ENCODE measurements at places on chromosomes 6 and 20. TPM values are rescaled to one million over a fixed set of nuclear protein-coding genes. Genes with fewer than 3 reads are reported as not detected.

- no peak for DNase-seq
These were observed 14.0 kb upstream of the SLC17A5 start for GRCh38 chr6:73667798-73668197.

GRCh38 chr6:8131265-8131897 is 29.0 kb upstream of the EEF1E1 start:
- DNase-seq, result peak; percentile 53

DNA sequence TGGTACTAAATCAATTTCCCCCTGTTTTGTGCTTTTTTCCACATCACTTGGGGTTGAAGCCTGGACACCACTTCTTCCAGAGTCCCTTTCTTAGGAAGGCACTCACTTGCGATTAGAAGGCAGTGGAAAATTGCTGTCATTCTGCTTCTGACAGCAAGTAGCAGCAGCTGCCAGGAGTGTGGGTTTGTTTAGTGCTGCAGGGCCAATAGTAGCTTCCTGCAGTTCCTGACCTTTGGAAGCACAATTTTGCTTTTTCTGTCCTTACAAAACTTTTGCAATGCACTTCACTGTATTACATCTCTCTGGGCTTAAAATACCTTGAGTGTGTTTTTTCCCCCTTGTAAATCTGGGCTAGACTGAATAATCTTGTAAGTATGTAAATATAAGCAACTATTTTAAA is 12.5 kb upstream of the HLA-DRA start:
- no peak for DNase-seq

GRCh38 chr20:58026361-58026760 is 202.1 kb downstream of the ANKRD60 start:
- no peak for DNase-seq

- no peak for DNase-seq
These were observed 74.6 kb downstream of the SULF2 start for GRCh38 chr20:47710665-47711045.

DNA sequence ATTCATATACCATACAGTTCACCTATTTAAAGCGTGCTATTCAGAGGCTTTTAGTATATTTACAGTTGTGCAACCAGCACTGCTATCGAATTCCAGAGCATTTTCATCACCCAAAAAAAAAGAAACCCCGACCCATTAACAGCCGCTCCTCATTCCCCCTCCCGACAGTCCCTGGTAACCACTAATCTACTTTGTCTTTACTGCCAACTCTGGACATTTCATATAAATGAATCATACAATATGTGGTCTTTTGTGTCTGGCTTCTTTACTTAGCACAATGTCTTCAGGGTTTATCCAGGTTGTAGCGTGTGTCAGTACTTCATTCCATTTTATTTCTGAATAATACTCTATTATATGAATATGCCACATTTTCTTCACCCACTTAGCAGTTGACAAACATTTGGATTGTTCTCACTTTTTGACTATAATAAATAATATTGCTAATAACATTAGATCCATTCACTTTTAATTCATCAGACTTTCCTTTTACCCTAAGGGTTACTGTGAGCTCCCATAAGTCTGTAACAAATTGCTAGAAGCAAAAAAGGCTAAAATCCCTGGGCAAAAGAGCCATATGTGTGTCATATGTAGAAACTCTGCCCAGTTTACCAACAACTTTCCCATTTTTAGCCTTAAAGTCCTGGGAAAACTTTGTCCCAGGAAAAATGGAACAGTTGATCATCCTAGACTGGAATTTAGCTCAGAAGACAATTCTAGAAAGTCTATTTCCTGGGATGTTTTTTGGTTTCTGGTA is 23.2 kb upstream of the ROS1 start:
- DNase-seq, result peak; percentile 91

DNA sequence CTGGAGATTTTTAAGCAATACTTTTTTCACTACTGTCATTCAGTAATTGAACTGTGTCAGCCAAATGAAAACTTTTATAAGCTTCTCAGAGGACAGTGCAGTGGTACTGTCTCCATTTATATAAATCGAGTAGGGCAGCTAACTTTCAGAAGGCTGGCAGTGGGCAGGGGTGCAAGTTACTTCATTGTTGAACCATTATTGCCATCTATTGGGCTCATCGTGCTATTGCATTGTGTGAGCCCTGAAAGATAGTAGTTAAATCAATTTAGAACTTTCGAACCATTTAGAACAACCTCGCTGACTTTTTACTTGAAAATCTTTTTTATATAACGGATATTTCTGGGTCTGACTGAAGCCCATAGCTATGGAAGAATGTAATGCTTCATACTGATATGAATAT is 347.8 kb upstream of the PLCB4 start:
- peak; percentile 12 for DNase-seq

DNA sequence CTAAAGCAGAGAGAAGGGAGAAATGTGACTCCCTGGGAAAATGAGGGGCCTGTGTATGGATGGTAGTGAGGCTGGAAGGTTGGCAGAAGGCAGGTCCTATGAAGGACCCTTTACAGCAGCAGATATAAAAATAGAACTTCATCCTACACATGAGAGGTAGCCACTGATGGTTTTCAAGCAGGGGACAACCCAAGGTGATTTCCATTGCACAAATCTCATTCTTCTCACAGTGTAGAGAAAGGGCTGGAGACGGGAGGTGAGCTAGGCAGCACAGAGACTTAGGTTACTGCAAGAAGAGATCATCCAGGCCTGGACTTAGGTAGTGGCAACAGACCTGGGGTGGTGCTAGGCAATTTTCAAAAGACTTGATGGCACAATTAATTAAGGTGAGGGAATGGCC is 30.7 kb downstream of the TRAM2 start:
- no peak for DNase-seq

- DNase-seq, result no peak
These were observed 19.4 kb downstream of the GPX6 start for GRCh38 chr6:28496099-28496779.

DNA sequence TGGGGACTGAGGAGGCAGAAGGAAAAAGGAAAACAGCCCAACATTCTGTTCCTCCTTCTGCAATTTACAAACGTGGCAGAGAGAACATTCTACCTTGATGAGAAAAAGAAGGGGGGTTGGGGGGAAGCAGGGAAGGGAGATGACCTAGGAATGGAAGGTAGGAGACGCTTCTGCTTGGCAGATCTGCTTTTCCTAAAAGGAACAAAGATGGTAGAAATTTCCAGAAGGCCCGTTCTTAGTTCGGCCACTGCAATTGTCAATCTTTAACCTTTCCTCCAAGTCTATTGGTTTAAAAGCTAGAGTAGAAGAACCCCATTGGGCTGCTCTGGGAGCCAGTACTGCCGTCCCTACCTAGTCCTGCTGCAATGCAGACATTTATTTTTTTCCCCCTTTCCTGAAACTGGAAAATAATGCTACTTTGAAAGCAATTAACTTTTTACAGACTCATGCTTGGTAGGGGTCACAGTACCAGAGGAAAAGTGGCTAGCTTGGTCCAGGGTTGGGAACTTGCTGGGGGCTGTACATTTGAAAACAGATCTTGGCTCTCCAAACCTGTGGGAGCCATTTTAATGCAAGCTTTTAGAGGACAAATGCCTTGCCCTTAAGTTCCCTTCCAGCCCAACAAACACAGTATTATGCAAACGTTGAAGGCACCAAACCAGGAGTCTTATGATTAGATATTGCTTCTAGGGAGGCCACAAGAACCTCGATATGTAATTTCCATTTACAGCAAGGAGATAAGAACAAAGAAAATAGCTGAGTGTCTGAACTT is 2.6 kb downstream of the ZMYND8 start:
- DNase-seq, result no peak

DNA sequence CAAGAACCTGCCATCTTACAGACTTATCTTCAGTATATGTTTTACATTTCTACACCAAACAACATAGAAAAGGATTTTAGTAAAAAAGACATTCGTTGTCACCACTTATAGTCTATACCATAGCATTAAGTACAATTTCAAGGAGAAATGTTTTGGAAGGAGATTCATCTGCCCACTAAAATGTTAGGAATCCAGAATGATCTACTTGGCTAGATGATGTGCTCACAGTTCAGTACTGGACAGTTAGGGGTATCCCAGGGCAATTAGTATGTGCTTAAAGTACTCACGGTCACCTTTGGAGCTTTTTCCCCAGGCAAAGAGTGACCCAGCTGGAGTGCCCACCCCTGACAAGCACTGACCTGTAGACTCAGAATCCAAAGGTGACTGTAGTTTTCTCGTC is 222.9 kb downstream of the SLC24A3 start:
- DNase-seq, result no peak

Gene PARD6B
- 1.5 TPM for polyA plus RNA-seq

Gene GHRH
- not detected for polyA plus RNA-seq

Gene SLC17A2
- not detected for polyA plus RNA-seq

Gene PBOV1
- not detected for polyA plus RNA-seq

Gene E2F1
- polyA plus RNA-seq, result 10.3 TPM

Gene TREM1
- 0.76 TPM for polyA plus RNA-seq

Gene GCLC
- polyA plus RNA-seq, result 59.8 TPM

Gene HUS1B
- polyA plus RNA-seq, result 0.17 TPM

Gene WFDC12
- polyA plus RNA-seq, result 0.10 TPM

Gene PMEPA1
- polyA plus RNA-seq, result 67.5 TPM

Measured in mammary epithelial cell (primary cell).